ENCODE measurements at places on chromosomes 2 and 18. TPM values are rescaled to one million over a fixed set of nuclear protein-coding genes. Genes with fewer than 3 reads are reported as not detected.

GRCh38 chr2:102025016-102025501 lies 33.3 kb downstream of the IL1R2 start:
- H3K4me3 ChIP-seq = no peak overlapping the region
- H3K36me3 ChIP-seq = no peaks in the 10 kb centered on the region
- H3K27ac ChIP-seq = no peak overlapping the region
- peaks cover 66% of the 10 kb centered on the region for H3K4me1 ChIP-seq
- H3K27me3 ChIP-seq = no peaks in the 10 kb centered on the region

Gene ARL4C
- 4.5 TPM for total RNA-seq

Gene IGFBP2
- total RNA-seq = 45.0 TPM

DNA sequence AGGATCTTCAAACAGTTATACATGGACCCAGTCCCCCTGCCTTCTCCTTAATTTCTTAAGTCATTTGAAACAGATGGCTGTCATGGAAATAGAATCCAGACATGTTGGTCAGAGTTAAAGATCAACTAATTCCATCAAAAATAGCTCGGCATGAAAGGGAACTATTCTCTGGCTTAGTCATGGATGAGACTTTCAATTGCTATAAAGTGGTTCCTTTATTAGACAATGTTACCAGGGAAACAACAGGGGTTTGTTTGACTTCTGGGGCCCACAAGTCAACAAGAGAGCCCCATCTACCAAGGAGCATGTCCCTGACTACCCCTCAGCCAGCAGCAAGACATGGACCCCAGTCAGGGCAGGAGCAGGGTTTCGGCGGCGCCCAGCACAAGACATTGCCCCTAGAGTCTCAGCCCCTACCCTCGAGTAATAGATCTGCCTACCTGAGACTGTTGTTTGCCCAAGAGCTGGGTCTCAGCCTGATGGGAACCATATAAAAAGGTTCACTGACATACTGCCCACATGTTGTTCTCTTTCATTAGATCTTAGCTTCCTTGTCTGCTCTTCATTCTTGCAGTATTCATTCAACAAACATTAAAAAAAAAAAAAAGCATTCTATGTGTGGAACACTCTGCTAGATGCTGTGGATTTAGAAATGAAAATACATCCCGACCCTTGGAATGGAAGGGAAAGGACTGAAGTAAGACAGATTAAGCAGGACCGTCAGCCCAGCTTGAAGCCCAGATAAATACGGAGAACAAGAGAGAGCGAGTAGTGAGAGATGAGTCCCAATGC lies 4.6 kb downstream of the TTR start:
- H3K4me3 ChIP-seq = no peak overlapping the region
- DNase-seq = no peak
- H3K4me1 ChIP-seq = no peaks in the 10 kb centered on the region
- H3K36me3 ChIP-seq = no peaks in the 10 kb centered on the region

- peaks cover 16% of the 10 kb centered on the region for H3K4me1 ChIP-seq
- peak overlapping the region; percentile 67 for H3K4me3 ChIP-seq
- no peaks in the 10 kb centered on the region for H3K27me3 ChIP-seq
- H3K27ac ChIP-seq = peak overlapping the region; percentile 98
- H3K36me3 ChIP-seq = no peaks in the 10 kb centered on the region
These were observed 752 bp upstream of the BAZ2B start for GRCh38 chr2:159617100-159617499.

GRCh38 chr2:28452534-28453081 lies 43.3 kb upstream of the PLB1 start:
- no peak overlapping the region for H3K4me3 ChIP-seq
- H3K27ac ChIP-seq = no peak overlapping the region
- DNase-seq = peak; percentile 71
- no peaks in the 10 kb centered on the region for H3K27me3 ChIP-seq
- no peaks in the 10 kb centered on the region for H3K4me1 ChIP-seq

Gene TBR1
- total RNA-seq = not detected

DNA sequence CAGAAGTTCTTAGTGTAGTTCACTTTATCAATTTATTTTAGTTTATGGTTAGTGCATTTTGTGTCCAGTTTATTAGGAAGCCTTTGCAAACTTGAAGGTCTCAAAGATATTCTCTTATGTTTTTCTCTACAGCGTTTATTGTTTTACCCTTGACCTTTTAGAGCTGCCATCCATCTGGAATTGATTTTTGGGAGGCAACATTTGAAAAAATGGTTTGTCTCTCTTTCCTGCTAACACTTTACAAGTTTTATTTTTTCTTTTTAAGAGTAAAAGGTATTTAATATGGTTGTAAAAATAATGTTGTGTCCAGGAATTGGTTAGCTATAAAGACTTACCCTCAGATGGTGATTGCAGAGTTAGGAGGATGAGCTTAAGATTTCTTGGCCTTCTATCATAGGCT lies 14.0 kb downstream of the GORASP2 start:
- DNase-seq = no peak
- no peaks in the 10 kb centered on the region for H3K36me3 ChIP-seq
- H3K27me3 ChIP-seq = no peaks in the 10 kb centered on the region
- no peak overlapping the region for H3K27ac ChIP-seq

Gene TMEM185B
- total RNA-seq = 46.8 TPM

Gene CNGA3
- total RNA-seq = not detected

Gene ANKRD30BL
- not detected for total RNA-seq

Gene AQP12A
- not detected for total RNA-seq

- no peak for DNase-seq
- H3K4me1 ChIP-seq = no peaks in the 10 kb centered on the region
- no peak overlapping the region for H3K4me3 ChIP-seq
- no peaks in the 10 kb centered on the region for H3K27me3 ChIP-seq
- no peaks in the 10 kb centered on the region for H3K36me3 ChIP-seq
- H3K27ac ChIP-seq = no peak overlapping the region
These were observed 62.3 kb upstream of the ITGA4 start for GRCh38 chr2:181394741-181395437.

Gene SLC40A1
- total RNA-seq = 115 TPM

DNA sequence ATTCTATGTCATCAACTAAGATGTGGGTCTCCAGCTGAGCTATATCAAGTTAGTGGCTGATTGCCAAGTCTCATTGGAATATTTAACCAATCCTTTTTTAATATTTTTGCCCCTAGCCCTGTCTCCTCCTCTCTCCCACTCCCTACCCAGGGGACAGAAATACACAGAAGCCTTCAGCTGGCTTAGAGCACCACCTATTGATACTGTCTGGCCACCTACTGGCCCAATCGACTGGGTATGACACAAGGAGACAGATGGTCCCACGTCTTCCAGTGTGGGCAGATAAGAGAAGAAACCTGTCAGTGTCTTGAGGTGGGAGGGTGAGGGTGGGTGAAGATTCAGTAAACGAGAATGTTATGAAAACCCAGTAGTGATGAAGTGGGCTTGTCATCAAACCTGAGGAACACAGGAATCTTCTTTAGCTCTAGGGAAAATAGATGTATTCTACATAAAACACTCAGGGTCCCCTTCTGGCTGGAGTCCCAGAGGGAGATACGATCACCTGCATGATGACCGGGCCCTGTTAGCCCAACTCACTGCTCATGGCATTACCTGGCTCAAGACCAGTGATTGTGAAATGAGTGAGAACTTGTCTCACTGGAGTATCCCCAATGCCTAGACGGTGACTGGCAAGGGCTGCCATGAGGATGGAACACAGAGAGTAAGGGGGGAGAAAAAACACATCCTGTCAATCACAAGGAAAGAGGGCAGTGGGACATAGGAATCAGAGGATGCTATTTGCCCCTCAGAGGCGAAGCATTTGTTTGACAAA lies 26.7 kb downstream of the POLR1A start:
- peaks cover 17% of the 10 kb centered on the region for H3K4me1 ChIP-seq

- DNase-seq = peak; percentile 55
- no peaks in the 10 kb centered on the region for H3K36me3 ChIP-seq
- peaks cover 3% of the 10 kb centered on the region for H3K4me1 ChIP-seq
- H3K27me3 ChIP-seq = no peaks in the 10 kb centered on the region
- no peak overlapping the region for H3K27ac ChIP-seq
- H3K4me3 ChIP-seq = no peak overlapping the region
These were observed 261.0 kb upstream of the CXCR4 start for GRCh38 chr2:136378712-136379595.

Gene CCL20
- not detected for total RNA-seq

Gene ANTXR1
- total RNA-seq = 83.8 TPM

Gene SLC9A4
- not detected for total RNA-seq

- no peak overlapping the region for H3K4me3 ChIP-seq
- H3K27me3 ChIP-seq = no peaks in the 10 kb centered on the region
- no peak overlapping the region for H3K27ac ChIP-seq
These were observed 234.4 kb downstream of the TRIB2 start for GRCh38 chr2:12950957-12951656.

DNA sequence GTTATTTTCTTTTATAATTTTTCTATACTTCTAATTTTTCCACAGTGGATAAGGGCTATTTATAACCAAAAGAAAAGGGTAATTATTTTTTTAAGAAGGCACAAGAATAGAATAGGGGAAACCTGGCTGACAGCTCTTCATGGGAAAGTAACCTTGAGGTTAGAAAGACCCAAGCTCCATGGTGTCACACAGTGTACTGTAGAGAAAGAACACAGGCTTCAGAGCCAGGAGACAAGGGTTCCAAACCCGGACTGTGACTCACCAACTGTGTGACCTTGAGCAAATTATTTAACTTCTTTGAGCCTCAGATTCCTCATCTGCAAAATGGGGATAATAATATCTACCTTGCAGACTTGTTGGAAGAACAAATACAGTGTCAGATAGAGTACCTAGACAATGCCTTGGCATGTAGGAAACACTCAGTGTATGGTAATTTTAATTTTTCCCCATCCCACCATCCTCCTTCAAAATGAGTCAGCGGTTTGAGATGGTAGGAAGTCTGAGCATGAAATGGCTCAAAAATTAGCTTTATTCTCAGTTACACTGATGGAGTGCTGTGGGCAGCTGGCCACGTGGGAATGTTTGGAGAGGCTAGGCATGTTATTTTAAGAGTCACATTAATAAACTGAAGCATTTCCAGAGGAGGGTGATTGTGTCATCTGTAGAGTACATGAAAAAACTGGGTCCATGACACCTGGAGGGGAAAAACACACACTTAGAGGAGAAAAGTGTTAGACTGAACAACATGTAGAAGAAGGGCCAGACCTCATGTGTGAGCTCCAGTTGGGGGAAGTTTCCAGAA lies 36.7 kb downstream of the TMEM37 start:
- H3K27ac ChIP-seq = no peak overlapping the region
- H3K4me3 ChIP-seq = no peak overlapping the region
- no peaks in the 10 kb centered on the region for H3K4me1 ChIP-seq
- no peaks in the 10 kb centered on the region for H3K27me3 ChIP-seq
- no peaks in the 10 kb centered on the region for H3K36me3 ChIP-seq

Gene SOWAHC
- total RNA-seq = 18.7 TPM

GRCh38 chr2:127094509-127095366 lies 12.2 kb downstream of the BIN1 start:
- peaks cover 53% of the 10 kb centered on the region for H3K4me1 ChIP-seq
- peak overlapping the region; percentile 92 for H3K27ac ChIP-seq
- H3K4me3 ChIP-seq = no peak overlapping the region
- H3K36me3 ChIP-seq = no peaks in the 10 kb centered on the region

GRCh38 chr2:205166745-205167144 lies 515.6 kb upstream of the NRP2 start:
- no peaks in the 10 kb centered on the region for H3K27me3 ChIP-seq
- no peaks in the 10 kb centered on the region for H3K4me1 ChIP-seq
- H3K4me3 ChIP-seq = no peak overlapping the region
- no peaks in the 10 kb centered on the region for H3K36me3 ChIP-seq
- no peak for DNase-seq
- H3K27ac ChIP-seq = no peak overlapping the region

GRCh38 chr2:72963423-72964145 lies 46.3 kb downstream of the EMX1 start:
- H3K4me1 ChIP-seq = no peaks in the 10 kb centered on the region
- H3K36me3 ChIP-seq = no peaks in the 10 kb centered on the region
- H3K4me3 ChIP-seq = no peak overlapping the region
- H3K27me3 ChIP-seq = no peaks in the 10 kb centered on the region

DNA sequence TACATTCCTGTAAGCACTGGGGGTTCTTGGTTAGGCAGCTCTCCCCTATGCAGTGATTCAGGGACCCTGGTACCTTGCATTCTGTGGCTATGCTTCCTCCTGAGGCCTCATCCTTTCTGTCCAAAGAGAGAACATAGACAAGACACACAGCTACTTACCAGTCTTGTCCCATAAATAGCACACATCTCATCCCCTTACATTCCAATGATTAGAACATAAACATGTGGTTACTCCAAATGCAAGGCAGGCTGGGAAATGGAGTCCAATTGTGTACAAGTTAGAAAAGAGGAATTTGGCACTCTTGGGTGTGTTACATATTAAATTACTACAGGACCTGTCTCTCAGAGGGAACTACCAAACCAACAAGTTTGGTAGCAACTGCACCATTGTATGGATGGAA lies 171.3 kb downstream of the ARHGAP15 start:
- no peaks in the 10 kb centered on the region for H3K4me1 ChIP-seq
- no peaks in the 10 kb centered on the region for H3K36me3 ChIP-seq
- no peaks in the 10 kb centered on the region for H3K27me3 ChIP-seq
- no peak for DNase-seq
- no peak overlapping the region for H3K4me3 ChIP-seq
- H3K27ac ChIP-seq = no peak overlapping the region

DNA sequence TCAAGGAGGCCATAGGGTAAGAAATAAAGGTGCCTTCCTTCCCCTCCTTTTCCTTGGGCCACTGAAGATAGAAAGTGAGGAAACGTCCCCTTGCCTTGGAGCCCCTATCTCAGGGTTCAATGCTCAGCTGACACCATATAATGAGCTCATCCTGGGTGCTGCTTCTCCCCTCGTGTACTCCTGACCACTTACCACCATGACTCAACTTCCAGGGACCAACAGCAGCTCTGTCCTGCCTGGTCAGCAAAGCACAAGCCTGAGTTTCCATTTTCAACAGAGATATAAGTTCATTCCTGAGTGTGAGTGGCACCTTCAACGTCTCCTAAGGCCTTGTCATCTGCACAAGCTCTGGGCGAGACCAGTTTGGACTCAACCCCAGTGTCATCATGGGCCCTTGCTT lies 151.2 kb downstream of the CAPN13 start:
- no peaks in the 10 kb centered on the region for H3K36me3 ChIP-seq
- no peak for DNase-seq
- H3K27ac ChIP-seq = no peak overlapping the region

Gene HPCAL1
- total RNA-seq = 84.2 TPM

Gene CMPK2
- total RNA-seq = 3.8 TPM

DNA sequence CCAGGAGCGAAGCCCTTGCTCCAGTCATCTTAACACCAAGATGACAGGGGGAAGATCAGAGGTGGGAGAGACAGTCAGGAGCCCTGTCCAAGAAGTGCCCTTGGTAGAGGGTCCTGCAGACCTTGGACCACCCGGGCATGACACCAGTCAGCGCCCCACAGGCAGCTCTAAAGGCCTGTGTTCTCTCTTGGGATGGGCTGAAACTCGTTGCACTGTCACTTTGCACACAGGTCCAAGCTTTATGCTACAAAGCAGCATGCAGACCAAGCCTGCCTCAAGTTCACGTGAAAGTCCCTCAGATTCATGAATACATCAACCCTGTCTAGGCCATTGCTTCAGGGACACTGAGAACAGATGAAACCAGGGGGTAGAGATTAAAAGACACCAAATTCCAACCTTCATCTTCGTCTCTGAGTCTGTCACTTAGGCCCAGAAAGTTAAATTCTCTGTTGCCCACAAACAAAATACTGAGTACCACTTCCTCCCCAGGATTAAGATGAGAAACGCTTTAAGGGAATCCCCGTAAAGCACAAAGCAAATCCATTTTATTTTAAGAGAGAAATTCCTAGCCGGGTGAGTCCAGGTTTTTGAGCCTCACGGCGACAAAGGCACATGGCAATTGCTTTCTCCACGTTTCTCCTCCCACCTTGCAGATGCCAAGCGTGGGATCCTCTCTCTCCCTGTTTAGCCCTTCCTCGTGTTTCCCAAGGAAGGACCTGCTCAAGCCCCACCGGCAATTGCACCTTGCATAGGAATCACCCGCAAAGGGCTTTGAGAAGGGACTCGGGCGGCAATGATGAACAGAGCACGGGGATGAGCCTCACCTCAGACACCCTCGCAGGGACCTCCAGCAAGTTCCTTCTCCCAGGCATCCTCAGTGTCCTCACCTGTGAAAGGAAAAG lies 75.0 kb upstream of the ID2 start:
- DNase-seq = no peak
- H3K4me1 ChIP-seq = no peaks in the 10 kb centered on the region
- no peaks in the 10 kb centered on the region for H3K36me3 ChIP-seq
- no peak overlapping the region for H3K4me3 ChIP-seq

Data from thyroid gland (tissue), 4 donors.